ENCODE measurements at places on chromosomes 6 and 20. TPM values are rescaled to one million over a fixed set of nuclear protein-coding genes. Genes with fewer than 3 reads are reported as not detected.

DNA sequence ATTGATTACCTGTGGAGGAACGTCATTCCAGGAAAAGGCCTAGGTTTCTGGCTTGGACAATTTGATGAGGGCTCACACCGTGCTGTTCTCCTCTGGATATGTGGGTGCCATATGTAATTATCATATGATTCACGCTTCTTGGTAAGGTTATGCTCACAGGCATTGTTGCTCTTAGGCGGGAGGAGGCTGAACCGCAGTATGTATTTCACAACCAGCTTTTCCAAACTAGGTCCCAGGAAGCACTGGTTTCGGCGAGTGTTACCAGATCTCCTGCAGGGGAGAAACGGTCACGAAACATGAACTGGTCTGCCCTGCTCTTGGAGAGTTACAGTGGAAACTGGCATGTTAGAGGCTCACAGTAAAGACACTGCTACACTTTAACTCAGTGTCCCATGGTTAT lies 793 bp upstream of the FAM50B start:
- DNase-seq = no peak

DNA sequence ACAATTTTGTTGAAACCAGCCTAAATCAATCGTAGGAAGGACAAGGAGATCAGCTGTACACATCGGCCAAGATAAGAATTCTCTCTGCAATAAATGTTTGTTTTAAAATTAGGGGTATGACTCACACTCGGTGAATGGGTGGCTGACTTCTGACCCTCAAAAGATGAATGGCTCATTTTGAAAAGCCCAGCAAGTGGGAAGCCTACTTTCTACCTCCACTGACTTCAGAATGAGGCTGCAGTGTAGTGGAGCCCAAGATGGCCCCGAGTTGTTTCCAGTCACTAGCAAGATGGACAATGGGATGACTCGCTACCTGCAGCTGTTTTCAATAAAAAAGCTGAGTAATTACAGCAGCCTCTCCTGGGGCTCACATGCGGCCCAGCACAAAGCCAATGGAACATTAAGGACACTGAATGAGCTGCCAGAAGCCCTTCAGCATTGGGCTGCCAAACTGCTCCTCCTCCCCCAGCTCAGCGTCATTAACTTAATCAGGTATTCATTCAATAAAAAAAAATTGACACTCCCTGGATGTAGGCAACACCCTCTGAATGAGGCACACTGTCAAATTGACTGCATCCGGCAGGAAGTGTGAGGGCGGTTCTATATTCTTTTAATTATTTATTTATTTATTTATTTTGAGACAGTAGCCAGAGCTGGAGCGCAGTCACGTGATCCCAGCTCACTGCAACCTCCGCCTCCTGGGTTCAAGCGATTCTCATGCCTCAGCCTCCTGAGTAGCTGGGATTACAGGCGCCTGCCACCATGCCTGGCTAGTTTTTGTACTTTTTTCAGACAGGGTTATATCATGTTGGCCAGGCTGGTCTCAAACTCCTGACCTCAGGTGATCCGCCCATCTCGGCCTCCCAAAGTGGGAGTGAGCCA lies 107.3 kb downstream of the GMPR start:
- peak; percentile 77 for DNase-seq

DNA sequence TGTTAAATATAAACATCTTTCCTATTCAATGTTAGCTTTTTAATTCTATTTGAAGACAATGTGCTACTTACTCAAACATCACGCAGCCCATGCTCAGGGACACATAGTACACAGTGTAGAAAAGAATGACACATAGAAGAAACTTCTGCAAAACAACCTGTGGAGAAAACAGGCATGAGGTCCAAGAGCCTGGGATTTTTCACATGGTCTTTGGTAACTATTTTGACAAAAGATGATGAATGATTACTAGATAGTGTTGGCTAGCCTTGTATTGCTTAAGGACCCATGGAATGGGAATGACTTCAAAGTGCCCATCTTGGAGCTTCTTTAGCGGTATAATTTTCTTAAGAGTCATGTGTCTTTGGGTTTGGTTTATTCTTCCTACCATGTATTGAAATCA lies 15.4 kb downstream of the TMEM244 start:
- no peak for DNase-seq

- no peak for DNase-seq
These were observed 97.8 kb downstream of the JARID2 start for GRCh38 chr6:15343490-15344191.

GRCh38 chr6:14108571-14109410 lies 8.8 kb upstream of the CD83 start:
- no peak for DNase-seq

- no peak for DNase-seq
These were observed 14.2 kb upstream of the CALHM5 start for GRCh38 chr6:116497113-116497676.

DNA sequence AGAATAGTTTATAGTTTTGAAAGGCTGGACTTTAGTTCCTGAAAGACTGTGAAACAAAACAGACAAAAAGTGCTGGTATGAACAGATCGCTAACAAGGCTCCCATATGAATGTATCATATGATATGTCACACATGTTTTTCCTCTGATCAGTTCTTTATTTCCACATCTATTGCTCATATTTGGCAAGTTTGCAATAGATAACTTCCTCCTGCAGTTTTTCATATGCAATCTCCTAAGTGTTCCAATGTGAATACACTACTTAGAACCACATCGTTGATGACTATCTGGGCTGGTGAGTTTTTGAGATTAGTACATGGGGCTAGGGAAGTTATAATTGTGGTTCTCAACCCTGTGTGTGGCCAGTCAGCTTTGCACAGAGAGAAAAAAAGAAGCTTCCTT lies 23.1 kb downstream of the CRYBG1 start:
- no peak for DNase-seq

DNA sequence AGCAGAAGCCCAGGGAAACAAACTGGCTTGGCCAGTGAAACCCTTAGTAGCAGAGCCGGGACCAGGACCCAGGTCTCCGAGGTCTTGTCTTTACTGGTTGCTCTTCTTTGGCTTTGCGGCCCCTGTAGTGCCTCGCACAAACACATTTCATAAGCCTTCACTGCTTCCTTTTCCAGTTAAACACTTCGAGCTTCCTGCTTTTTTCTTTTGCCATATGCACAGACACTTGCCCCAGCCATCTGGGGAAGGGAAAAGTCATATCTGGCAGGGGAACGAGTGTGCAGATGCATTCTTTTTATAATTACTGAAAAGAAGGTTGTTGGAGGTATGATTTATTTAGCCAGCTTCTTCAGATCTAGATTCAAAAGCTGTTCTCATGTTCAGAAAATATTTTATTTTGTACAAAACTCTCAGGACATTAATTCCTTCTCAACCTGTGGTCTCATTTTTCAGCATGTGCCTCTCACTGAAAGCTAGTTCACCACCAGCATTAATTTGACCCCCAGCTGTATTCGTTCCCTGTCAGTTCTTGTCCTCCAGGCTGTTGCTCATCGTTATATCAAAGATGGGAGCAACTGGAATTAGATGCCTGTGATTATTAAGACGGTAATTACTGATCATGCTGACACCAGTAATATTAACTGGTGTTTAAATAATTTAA lies 19.2 kb downstream of the KLHL32 start:
- no peak for DNase-seq

DNA sequence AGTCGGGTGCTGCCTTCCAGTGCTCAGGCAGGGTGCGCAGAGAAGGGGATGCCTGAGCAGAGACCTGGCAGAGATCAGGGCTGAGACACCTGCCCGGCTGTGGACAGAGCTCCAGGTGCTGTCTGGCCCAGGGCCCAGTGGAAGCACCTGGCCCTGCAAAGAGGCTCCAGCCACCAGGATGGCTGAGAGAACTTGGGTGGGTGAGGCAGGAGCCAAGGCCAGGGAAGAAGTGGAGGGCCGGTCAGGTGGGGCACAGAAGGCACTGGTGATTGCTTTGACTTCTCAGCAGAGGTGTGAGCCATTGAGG lies 31.2 kb downstream of the PNLDC1 start:
- DNase-seq = no peak

- DNase-seq = no peak
These were observed 24.8 kb downstream of the NFYA start for GRCh38 chr6:41097467-41098090.

- no peak for DNase-seq
These were observed 6.6 kb downstream of the TM9SF4 start for GRCh38 chr20:32116079-32116521.

DNA sequence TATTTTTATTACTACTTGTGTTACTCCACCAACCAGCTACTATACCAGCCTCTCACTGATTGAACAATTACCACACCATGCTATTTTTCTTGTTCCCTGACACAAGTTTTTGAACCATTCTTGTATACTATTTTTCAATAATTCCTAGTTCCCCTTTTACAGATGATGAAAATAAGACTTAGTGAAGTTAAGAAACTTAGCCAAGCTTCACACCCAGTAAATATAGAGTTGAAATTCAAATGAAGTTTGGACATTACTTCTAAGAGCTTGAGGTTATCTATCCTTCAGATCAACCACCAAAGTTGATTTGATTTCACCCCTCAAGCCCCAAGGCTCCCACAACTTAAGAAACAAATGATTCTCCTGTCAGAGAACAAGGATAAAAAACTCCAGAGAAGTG lies 13.1 kb upstream of the BCAS1 start:
- no peak for DNase-seq

GRCh38 chr6:35925961-35926360 lies 5.1 kb upstream of the SRPK1 start:
- DNase-seq = no peak

DNA sequence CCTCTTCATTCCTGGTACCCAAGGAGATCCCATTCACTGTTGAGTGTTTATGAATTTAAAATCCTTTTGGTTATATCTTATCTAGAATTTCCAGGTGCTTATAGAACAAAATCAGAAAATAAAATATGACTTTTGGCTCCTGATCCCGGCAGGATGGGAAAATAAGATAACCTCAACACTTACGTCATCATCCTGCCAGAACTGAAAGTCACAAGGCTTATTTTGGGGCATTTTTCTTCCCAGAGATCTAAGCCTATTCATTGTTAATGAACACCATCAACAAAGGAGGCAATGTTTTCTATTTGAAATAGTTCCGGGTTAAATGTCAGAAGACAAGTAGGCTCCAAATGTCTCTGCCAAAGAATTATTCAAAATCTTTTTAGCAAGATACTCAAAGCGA lies 580.6 kb downstream of the TFAP2A start:
- DNase-seq = no peak

DNA sequence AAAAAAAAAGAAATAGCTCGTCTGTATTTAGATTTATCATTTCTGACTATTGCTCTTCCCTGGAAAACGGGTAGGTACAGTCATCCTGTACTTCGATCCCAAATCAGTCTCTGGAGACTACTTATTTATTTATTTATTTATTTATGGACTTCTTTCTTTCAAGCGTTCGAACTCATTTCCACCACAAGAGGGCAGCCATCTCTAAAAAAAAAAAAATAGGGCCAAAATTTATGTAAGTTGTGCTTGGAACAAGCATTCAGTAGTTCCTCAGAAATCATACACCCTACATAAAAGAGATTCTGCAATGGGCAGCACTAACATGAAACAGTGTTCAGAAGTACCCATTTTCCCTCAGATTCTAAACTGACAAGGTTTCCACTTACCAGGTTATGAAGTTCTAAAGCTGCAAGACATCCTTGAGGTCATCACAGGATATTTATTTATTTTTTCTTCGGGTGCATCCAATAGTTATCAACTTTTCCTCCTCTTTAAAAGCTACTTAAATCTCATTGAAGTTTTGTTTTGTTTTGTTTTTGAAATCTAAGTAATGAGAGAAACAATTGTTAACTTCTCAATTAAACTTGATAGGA lies 1.9 kb upstream of the BMP2 start:
- no peak for DNase-seq

DNA sequence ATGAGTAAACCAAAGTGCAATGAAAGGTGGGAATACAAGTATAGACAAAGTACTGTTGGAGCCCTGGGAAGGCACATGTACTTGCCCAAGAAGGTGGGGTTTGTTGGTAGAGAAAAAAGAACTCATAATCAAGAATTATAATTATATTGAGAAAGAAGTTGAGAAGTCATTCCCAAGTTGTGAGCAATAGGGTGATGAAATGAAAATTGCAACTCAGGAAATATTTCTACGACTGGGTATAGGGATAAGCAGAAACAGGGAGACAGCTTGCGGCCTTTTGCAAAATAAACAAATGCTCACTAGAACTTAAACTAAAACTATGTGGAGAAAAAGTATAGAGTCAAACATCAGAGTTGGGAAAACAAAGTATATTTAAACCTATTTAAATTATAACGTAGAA lies 250.7 kb upstream of the FAM83B start:
- no peak for DNase-seq

DNA sequence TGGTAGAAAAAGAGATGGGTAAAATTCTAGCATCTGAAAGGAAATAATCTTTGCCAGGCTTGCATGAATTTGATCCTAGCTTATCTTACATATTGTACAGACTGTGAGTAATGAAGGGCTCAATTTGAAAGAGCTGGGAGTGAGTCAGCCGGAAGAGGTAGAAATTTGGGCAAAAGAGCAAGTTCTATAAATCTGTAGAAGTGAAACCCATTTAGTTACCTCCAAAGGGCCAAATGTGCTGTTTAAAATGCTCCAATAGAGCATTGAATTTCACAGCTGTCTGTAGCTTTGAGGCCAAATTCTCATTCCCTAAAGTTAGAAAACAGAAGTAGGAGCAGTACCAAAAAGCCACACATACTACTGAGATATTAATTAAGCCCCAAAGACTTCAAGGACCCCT lies 466.1 kb downstream of the BTBD3 start:
- no peak for DNase-seq

DNA sequence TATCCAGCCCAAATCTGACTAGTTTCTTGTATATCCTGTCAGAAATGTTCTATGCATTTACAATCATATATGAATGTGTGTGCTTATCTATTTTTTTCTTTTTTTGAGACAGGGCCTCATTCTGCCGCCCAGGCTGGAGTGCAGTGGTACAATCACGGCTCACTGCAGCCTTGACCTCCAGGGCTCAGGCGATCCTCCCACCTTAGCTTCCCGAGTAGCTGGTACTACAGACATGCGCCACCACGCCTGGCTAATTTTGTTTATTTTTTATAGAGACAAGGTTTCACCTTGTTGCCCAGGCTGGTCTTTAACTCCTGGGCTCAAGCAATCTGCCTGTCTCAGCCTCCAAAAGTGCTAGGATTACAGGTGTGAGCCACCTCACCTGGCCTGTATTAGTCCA lies 3.0 kb upstream of the RAB44 start:
- no peak for DNase-seq

DNA sequence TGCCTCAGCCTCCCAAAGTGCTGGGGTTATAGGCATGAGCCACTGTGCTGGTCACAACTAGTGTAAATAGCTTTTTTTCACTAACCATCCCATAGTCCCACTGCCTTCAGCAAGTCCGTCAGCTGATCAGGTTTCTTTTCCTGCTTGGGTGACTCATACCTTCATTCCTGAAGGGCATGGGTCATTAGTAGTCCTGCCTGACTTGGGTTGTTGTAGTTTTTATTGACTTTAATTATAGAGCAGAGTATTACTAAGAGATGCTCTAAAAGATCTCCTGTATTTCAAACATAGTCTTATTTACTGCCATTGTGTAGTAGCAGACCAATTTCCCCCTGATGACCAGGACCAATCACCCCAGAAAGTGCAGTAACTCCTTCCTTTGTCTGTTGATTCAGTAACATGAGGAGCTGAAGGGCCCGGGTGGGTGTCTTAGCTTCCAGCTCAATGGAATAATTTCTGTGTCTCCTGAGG lies 25.8 kb downstream of the HLA-C start:
- DNase-seq = no peak

The MED23 gene
- 19.0 TPM for total RNA-seq

The BEND3 gene
- 0.82 TPM for total RNA-seq

The MUCL3 gene
- total RNA-seq = not detected

The SIRPD gene
- total RNA-seq = not detected

The NT5E gene
- 21.7 TPM for total RNA-seq

The SIM1 gene
- total RNA-seq = not detected

The SAMD5 gene
- total RNA-seq = 1.1 TPM

The MOCS1 gene
- total RNA-seq = 13.0 TPM

The BPI gene
- 0.99 TPM for total RNA-seq
